Spleen (tissue), 13 donors: ENCODE measurements at places on chromosomes 11 and 22. TPM values are rescaled to one million over a fixed set of nuclear protein-coding genes. Genes with fewer than 3 reads are reported as not detected.

GRCh38 chr11:111949519-111950426 lies 12.6 kb downstream of the DIXDC1 start:
- H3K4me1 ChIP-seq = no peaks in the 10 kb centered on the region
- H3K27ac ChIP-seq = no peak overlapping the region
- no peak overlapping the region for H3K4me3 ChIP-seq
- DNase-seq = no peak

- H3K36me3 ChIP-seq = no peaks in the 10 kb centered on the region
- DNase-seq = no peak
- H3K4me1 ChIP-seq = peaks cover 83% of the 10 kb centered on the region
- no peak overlapping the region for H3K4me3 ChIP-seq
- no peaks in the 10 kb centered on the region for H3K27me3 ChIP-seq
- no peak overlapping the region for H3K27ac ChIP-seq
Measured at GRCh38 chr11:117020869-117021564, 77.2 kb downstream of the SIK3 start.

DNA sequence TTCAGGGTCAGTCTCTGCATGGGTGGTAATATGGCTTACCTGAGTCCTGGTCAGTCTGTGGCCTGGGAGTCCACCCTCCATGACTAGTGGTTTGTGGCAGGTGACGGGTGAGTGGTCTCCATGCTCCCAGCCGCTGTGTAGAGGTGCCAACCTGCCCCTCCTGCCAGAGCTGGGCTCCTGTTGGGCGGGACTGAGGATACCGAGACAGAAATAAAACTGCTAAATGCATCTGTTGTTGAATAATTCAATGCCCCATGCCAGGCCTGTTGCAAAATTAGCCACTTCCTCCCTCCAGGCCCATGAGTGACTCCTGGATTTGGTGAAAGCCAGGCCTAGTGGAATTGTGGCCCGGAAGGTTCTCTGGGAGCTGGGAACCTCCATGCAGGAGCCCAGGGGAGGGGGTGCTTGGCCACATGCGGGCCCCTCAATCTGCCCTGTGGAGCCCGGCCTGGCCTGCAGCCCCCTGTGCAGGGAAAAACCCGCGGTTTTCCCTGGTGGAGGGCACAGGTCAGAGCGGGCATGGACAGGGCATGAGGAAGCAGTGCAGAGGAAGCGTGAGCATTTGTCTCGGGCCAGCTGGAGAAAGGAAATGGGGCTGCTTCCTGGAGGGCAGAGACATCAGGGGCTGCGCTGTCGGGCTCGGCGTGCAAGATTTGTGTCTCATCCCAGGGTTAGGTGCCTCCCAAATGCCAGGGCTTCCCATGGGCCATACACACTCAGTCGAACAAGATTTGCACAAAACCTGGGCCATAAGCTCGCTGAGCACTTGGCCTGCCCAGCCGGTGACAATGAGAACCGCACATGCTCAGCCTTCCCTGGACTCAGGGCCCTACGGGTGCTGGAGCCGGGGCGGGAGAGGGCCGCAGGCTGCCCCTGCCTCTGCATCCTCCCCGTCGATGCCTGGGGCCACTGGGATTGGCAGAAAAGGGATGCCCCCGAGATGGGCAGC lies 66.9 kb downstream of the KCNQ1 start:
- H3K4me3 ChIP-seq = no peak overlapping the region
- no peak overlapping the region for H3K27ac ChIP-seq
- H3K4me1 ChIP-seq = peaks cover 34% of the 10 kb centered on the region
- no peaks in the 10 kb centered on the region for H3K27me3 ChIP-seq
- peak; percentile 59 for DNase-seq
- H3K36me3 ChIP-seq = no peaks in the 10 kb centered on the region

GRCh38 chr11:12625438-12626071 lies 48.7 kb upstream of the TEAD1 start:
- no peak overlapping the region for H3K27ac ChIP-seq
- H3K36me3 ChIP-seq = no peaks in the 10 kb centered on the region
- no peaks in the 10 kb centered on the region for H3K4me1 ChIP-seq
- H3K27me3 ChIP-seq = no peaks in the 10 kb centered on the region
- no peak overlapping the region for H3K4me3 ChIP-seq
- no peak for DNase-seq

The HBG2 gene
- polyA plus RNA-seq = not detected

- H3K4me3 ChIP-seq = no peak overlapping the region
- DNase-seq = peak; percentile 52
- no peaks in the 10 kb centered on the region for H3K36me3 ChIP-seq
- H3K27me3 ChIP-seq = peaks cover 6% of the 10 kb centered on the region
- no peak overlapping the region for H3K27ac ChIP-seq
Measured at GRCh38 chr22:27580311-27580897, 221.2 kb downstream of the MN1 start.

DNA sequence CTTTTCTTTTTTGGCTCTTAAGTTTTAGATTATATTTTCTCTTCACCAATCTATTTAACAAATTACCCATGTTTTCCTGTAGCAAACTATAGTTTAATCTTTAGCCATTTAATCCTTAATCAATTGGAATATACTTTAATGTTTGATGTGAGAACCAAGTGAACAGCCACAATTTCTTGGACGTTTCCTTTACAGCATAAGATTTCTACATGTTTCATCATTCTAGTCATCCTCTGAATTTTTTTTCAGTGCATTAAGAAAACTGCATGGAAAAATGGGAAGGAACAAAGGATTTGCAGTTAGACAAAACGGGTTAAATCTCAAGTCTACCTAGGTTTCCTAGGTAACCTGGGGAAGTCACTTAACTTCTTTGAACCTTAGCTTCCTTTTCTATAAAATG lies 507.1 kb upstream of the CCDC90B start:
- no peaks in the 10 kb centered on the region for H3K36me3 ChIP-seq
- no peaks in the 10 kb centered on the region for H3K4me1 ChIP-seq
- H3K27me3 ChIP-seq = no peaks in the 10 kb centered on the region
- no peak overlapping the region for H3K27ac ChIP-seq
- DNase-seq = no peak

DNA sequence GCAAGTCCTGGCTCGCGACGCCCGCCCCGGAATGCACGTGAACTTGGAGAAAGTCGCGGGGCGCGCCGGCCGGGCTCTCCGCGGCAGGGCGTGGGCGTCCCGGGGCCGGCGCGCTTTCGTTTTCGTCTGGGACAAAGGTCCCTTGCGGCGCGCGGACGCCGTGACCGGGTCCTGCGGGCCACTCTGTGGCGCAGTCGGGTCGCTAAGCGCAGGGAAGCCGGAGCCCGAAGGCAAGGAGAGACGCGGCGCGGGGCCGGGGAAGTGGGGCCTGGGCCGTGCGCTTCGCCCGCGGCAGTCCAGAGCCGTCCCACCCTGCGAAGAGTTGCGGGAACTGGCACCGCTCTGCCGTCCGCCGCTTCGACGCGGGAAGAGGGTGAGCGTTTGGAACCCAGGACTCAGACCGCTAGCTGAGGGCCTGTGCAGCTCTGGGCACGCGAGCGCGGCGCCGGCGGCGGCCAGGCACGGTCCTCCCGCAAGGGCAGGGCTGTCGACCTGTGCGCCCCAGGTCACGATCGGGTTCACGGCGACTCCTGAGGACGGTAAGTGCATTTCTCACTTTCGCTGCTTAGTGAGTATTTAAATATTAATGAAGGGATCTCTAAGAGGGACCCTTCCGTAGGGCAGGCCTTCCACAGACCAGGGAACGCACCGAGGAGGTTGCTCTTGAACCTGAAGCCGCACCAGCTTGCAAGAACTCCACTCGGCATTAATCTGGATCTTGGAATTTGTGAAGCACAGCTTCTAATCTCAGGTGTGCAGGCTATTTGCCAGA lies 78.0 kb upstream of the PPARA start:
- peak; percentile 90 for DNase-seq
- H3K36me3 ChIP-seq = no peaks in the 10 kb centered on the region
- peaks cover 13% of the 10 kb centered on the region for H3K4me1 ChIP-seq
- H3K4me3 ChIP-seq = peak overlapping the region; percentile 63
- peak overlapping the region; percentile 95 for H3K27ac ChIP-seq

DNA sequence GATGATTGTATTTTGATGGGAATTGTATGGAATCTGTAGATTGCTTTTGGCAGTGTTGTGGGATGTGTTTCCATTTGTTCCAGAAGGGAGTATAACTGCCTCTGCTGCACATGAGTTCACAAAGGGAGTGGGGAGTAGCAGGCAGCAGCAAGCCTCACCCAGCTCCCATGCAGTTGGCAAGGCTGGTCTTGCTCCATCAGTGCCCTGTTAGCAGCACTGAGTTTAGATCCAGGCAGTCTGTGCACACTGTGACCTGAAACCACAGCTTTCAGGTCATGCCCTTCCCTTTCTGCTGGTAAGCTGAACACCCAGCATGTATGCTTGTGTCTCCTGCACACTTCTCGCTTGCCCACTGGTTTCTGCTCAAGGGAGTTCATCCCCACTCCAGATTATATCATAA lies 3.7 kb upstream of the NUCB2 start:
- no peaks in the 10 kb centered on the region for H3K36me3 ChIP-seq
- no peak for DNase-seq
- no peaks in the 10 kb centered on the region for H3K27me3 ChIP-seq
- no peak overlapping the region for H3K4me3 ChIP-seq

The HTR3B gene
- not detected for polyA plus RNA-seq

GRCh38 chr11:77207618-77208313 lies 79.7 kb downstream of the MYO7A start:
- no peaks in the 10 kb centered on the region for H3K27me3 ChIP-seq
- no peaks in the 10 kb centered on the region for H3K4me1 ChIP-seq
- peaks cover 3% of the 10 kb centered on the region for H3K36me3 ChIP-seq
- H3K27ac ChIP-seq = no peak overlapping the region
- DNase-seq = peak; percentile 59
- H3K4me3 ChIP-seq = no peak overlapping the region

The PRODH gene
- polyA plus RNA-seq = 0.70 TPM

- H3K36me3 ChIP-seq = no peaks in the 10 kb centered on the region
- H3K27ac ChIP-seq = no peak overlapping the region
- no peaks in the 10 kb centered on the region for H3K4me1 ChIP-seq
- H3K4me3 ChIP-seq = no peak overlapping the region
- no peak for DNase-seq
Measured at GRCh38 chr11:19646308-19646707, 66.3 kb upstream of the NAV2 start.

DNA sequence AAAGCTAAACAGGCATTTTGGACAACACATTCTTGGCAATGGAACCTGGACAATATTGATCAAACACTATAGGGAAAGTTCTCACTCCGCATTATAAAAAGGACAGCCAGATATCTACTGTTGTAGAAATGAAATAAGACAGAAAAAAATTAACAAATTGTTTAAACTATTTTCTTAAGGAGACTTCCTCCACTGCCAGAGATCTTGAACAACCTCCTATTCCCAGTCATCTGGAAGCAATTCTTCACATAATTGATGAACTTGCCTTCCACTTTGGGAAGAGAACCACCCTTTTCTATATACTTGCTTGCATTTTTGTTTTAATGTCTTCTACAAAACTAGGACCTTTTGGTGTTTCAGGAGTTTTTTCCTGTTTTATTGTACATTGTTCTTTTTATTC lies 216.1 kb downstream of the CASP12 start:
- no peaks in the 10 kb centered on the region for H3K36me3 ChIP-seq
- no peak overlapping the region for H3K27ac ChIP-seq
- H3K4me3 ChIP-seq = no peak overlapping the region
- no peaks in the 10 kb centered on the region for H3K4me1 ChIP-seq
- DNase-seq = no peak

DNA sequence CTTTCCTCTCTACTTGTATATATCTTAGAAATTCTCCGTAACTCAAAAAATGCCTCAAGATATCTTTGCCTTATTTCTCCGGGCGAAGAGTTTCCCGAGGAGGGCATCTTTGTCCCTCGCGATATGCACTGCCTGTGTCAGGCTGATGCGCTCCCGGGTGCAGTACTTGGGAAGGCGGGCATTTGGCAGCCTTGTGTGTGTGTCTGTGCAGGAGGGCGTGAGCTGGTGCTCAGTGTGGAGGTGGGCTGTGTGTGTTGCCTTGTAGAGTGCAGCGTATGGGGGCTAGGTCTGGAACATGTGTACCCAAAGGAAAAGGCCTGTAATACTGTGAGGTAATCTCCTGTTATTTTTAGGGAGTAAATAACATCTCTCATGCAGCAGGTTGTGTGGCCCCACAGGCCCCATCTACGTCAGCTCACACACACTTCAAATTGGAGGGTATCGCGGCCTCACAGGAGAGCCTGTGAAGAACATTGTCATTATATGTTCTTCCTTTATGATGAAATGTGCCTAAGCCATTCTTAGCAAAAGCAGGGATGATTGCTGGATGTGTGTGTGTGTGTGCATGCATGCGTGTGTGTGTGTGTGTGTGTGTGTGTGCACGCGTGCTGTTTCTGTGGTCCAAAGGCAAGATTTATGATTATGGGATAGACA lies 77.5 kb downstream of the KCNJ1 start:
- no peak for DNase-seq
- peaks cover 69% of the 10 kb centered on the region for H3K36me3 ChIP-seq
- no peaks in the 10 kb centered on the region for H3K27me3 ChIP-seq
- peak overlapping the region; percentile 51 for H3K27ac ChIP-seq
- no peak overlapping the region for H3K4me3 ChIP-seq

- no peaks in the 10 kb centered on the region for H3K4me1 ChIP-seq
- no peak overlapping the region for H3K4me3 ChIP-seq
- no peak for DNase-seq
- H3K27me3 ChIP-seq = no peaks in the 10 kb centered on the region
Measured at GRCh38 chr22:49320714-49321476, 506.8 kb downstream of the BRD1 start.

- H3K27ac ChIP-seq = no peak overlapping the region
- no peak overlapping the region for H3K4me3 ChIP-seq
- no peaks in the 10 kb centered on the region for H3K4me1 ChIP-seq
- no peak for DNase-seq
Measured at GRCh38 chr11:84685149-84685548, 942.0 kb downstream of the DLG2 start.

DNA sequence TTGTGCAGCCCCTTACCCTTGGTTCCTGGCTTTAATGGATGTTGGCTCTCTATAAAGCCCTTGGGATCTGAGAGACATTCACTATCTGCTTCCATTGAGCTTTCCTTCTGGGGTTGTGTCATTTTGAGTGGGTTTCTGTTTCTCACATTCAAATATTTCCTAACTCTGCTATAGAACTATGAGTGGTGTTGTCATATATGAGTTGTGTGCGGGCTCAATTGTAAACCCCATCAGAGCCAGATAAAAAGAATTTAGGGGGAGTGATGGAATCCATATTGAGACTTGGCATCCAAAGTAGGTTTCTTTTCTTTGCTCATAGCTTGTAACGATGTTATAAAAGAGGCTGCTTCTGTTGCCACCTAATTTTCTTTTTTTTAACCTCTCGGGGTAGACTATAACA lies 41.8 kb upstream of the SPON1 start:
- no peak for DNase-seq
- peaks cover 6% of the 10 kb centered on the region for H3K4me1 ChIP-seq

The KLHDC7B gene
- polyA plus RNA-seq = 3.5 TPM

- H3K27me3 ChIP-seq = no peaks in the 10 kb centered on the region
- peaks cover 100% of the 10 kb centered on the region for H3K36me3 ChIP-seq
- no peak for DNase-seq
- H3K27ac ChIP-seq = no peak overlapping the region
- peaks cover 4% of the 10 kb centered on the region for H3K4me1 ChIP-seq
Measured at GRCh38 chr11:94964934-94965333, 8.4 kb downstream of the CWC15 start.

DNA sequence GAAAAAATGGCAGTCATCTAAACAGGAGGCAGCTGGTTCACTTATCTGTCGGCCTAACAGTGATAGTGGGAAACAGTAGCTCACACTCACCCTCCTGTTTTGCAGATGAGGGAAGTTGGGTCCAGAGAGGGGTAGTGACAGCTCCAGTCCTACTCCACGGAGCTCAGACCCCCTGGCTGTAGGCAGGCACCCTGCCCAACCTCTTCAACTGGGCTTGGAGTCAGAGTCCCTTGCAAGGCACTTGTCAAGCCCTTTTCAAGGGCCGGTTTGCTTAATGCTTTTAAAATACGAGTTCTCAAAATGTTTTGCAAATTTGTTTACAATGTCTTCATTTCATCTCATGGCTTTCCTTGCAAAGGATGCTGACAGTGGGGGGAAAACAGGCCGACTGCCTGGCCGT lies 75.1 kb downstream of the BMAL1 start:
- H3K36me3 ChIP-seq = peaks cover 85% of the 10 kb centered on the region
- no peaks in the 10 kb centered on the region for H3K27me3 ChIP-seq
- H3K4me1 ChIP-seq = peaks cover 7% of the 10 kb centered on the region

The INCENP gene
- 1.8 TPM for polyA plus RNA-seq
